ENCODE measurements at places on chromosomes 7 and 10.

DNA sequence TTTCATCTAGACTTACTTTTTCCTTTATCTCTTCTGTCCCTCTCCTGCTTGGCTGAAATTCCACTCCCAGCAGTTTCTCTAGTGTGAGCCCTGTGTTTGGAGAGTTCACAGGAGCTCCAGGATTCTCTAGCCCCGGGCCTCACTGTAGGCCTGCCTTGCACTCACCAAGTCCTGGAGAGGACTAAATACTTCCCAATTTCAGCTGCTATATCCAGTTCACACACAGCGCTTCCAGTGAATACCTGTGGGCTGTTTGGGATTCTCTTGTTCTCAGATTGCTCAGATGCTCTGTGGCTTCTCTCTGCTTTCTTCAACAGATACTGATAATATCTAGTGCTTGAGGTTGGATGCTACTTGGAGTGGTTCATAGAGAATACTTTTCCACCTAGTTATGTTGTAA, 46.0 kb downstream of the MINPP1 start:
- no peak for DNase-seq

GRCh38 chr10:1782841-1783240, 45.5 kb upstream of the ADARB2 start:
- no peak for DNase-seq

DNA sequence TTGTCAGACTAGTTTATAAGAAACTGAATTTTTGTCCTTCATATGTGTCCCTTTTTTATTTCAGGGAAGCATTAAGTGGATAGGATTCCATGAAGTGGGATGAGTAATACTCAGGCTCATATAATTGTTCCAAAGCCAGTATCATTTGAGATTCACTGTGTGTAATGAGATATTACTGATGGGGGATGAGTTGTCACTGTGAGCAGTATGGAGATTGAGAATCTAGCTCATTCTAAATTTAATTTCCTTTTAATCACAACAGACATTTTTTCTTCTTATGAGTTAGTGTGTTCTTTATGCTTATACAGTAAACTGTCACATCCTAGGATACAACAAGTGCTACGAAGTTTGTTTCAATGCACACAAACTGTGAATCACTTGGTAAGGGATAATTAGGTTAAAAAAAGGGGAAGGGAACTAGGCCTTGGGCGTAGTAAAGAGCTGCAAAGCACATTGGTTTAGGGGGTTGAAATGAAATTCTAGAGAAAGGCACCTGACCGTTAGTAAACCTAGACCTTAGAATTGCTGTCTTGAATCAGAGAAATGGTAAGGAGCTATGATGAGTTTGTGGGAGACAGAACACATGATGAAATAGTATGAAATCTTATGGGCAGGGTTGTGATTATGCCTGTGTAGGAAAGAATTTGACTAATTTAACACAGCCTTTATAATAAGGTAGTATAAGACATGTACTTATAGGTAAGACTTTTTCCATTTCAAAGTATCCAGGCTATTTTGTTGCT, 153.4 kb downstream of the MLLT10 start:
- DNase-seq: no peak

GRCh38 chr7:130845581-130846085, 111.6 kb upstream of the KLF14 start:
- no peak for DNase-seq

DNA sequence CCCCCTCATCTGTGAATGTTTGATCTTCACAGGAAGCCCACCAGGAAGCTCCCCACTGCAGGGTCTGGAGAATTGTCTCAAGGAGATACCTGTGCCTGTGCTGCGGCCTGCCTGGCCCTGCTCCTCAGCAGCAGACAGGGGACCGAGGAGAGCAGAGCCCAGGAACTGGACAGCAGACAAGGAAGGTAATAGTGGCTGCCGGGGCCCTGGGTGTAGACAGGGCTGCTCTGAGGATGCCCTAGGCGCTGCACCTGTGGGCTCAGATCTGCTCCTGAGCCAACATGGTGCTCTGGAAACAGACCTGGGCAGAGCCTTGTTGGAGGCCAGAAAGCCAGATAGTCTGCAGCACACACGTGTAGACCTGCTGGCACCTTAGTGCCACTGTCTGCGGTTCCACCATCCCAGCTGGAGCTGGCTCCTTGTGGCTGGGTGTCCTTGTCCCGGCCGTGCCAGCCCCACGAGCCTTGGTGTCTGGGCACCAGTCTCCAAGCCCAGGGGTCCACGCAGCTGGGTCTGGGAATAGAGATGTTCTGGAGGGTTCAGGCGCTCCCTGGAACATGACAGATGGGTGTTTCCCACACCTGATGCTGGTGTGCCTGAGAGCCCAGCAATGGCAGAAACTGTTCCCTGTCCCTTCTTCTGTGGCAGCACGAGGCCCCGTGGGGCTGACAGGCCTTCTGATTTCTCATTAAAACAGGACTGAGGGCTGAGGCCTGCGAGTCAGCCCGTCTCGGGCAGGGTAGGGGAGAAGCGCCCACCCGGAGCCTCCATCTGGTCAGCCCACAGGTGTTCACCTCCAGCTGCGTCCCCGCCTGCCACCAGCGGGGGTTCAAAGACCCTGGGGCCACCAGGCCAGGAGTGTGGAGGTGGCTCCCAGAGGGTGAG, 44.7 kb downstream of the ZNF467 start:
- DNase-seq: peak; percentile 69

- no peak for DNase-seq
Observed at GRCh38 chr7:95632609-95633008, 36.3 kb upstream of the PDK4 start.

DNA sequence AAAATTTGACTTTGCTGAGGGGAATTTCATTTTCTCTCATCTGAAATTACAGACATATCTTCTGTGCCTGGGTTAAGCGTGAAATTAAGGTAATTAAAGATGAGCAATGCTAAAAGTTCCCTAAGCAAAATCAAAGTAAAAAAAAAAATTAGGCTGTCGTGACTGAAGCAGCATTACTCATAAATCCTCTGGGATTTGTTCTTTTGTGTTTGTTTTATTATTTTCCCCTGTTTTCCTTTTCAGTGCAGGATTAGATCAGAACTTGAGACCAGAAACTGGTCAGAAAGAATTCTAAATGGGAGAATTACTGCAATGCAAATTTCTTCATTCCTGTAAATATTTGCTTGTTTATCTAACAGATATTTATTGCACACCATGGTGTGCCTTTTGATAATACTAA, 141.4 kb upstream of the BET1 start:
- no peak for DNase-seq

- DNase-seq: no peak
Observed at GRCh38 chr7:92652536-92652935, 62.3 kb upstream of the FAM133B start.

DNA sequence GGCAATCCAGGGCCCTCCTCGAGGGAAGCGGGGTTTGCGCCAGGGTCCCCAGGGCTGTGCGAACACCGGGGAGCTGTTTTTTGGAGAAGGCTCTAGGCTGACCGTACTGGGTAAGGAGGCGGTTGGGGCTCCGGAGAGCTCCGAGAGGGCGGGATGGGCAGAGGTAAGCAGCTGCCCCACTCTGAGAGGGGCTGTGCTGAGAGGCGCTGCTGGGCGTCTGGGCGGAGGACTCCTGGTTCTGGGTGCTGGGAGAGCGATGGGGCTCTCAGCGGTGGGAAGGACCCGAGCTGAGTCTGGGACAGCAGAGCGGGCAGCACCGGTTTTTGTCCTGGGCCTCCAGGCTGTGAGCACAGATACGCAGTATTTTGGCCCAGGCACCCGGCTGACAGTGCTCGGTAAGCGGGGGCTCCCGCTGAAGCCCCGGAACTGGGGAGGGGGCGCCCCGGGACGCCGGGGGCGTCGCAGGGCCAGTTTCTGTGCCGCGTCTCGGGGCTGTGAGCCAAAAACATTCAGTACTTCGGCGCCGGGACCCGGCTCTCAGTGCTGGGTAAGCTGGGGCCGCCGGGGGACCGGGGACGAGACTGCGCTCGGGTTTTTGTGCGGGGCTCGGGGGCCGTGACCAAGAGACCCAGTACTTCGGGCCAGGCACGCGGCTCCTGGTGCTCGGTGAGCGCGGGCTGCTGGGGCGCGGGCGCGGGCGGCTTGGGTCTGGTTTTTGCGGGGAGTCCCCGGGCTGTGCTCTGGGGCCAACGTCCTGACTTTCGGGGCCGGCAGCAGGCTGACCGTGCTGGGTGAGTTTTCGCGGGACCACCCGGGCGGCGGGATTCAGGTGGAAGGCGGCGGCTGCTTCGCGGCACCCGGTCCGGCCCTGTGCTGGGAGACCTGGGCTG, 26.0 kb downstream of the PRSS2 start:
- DNase-seq: peak; percentile 69

DNA sequence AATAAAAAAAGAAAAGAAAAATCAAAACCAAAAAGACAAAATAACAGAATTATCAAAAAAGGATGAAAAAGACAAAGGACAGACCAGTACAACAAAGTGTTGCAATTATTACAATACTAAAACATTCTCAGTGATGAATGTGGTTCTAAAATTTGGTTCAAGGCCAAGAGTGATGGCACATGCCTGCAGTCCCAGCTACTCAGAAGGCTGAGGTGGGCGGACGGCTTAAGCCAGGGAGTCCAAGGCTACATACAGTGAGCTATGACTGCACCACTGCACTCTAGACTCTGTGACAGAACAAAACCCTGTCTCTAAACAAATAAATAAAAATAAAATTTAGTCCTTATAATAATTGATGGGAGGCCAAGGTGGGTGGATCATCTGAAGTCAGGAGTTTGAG, 14.5 kb downstream of the BAZ1B start:
- no peak for DNase-seq

DNA sequence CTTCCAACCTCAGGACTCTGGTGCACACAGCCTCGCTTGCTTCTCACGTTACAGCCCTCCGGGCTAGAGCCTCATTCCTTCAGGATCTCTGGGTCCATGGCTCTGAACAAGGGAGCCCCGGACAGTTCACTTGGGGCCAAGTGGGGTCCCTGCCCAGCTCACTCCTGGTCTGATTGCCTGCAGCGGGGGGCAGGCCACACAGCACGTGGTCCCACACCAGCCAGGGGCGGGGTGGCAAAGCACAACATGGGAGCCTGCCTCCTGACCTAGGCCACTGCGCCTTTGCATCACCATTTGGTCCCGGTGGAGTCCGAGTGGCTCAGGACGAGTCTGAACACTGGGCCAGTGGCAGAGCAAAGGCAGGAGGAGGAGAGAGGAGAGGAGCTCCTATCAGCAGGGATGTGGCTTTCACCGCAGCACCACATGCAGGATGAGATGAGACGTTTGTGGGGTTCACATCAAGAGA, 13.4 kb upstream of the CRYGN start:
- DNase-seq: peak; percentile 50

GRCh38 chr10:91190876-91191583, 29.4 kb upstream of the PCGF5 start:
- DNase-seq: no peak

DNA sequence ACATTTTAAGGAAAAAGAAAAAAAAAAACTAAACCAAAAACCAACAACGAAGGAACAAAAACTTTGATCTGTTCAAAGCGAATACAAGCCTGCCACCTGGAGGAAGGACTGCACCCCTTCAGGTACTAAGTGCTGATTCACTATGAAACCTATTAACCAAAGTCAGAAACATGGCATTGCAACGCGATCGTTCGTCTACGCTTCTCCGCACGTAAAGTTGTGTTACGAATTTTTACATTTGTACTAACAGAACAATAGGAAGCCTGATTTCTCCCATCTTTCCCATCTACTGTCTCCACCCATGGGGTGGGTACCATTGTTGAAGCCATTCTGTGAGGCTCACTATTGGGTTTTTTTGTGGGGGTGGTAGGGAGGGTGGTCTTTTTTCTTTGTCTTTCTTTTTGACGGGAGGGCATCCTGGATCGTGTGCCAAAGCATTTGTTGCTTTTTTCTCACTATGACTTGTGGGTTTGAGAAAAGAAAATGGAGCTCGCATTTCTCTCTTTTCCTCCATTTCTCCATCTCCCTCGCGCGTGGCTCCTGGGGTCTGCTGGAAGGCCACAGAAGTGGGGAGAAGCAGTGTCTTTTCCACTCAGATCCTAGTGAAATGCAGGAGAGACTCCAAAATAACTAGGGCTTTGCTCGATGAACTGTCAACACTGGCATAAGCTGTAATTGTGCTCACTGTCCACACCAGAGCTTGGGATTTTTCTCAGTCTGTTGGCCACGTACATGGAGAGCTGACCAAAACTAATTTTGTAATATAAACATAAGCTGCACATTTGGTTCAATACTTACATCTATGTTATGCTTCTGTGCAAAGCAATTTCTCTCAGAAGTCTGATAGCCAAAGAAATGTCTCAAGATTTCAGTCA, 100.9 kb upstream of the YAE1 start:
- DNase-seq: no peak

- no peak for DNase-seq
Observed at GRCh38 chr7:52695973-52696595, 339.3 kb upstream of the POM121L12 start.

DNA sequence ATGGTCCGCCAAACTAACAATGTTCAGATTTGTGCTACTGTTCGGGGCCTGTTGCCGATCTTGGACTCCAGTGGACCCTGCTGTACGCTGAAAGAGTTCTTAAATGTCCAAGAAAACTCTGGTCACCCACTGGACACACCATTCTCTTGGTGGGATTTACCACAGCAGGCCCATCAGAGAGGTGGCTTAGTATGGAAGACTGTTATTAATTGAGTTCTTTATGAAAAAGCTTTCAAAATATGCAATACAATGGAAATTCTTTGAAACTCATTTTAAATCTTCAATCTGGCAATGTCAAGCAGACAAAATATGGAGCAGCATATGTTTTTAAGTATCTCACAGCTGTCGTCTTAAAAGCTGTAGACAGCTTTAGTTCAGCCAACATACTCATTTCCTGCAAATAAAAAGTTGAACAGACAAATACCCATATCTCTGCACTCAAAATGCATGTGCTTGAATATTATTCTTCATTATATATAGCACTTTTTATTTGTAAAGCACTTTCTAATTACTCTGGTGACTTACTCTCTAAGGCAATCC, 37.4 kb upstream of the GRM8 start:
- DNase-seq: no peak

DNA sequence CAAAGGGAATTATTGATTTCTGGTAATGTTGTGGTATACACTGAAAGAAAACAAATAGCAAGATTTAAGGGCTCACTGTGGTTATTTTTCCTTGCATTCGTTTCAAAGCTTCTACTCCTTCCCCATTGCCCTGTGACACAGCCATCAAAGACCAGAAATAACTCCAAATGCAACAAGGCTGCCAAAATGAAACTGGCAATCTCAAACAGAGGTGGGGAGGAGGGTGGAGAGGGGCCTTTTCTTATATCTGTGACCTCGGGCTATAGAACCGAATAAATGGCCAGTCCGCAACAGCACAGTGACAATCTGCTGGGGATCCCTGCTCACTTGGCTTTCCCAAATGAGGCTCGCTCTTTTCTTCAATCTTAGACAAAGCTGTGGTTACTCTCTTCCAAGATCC, 17.4 kb upstream of the SPOCK2 start:
- no peak for DNase-seq

- no peak for DNase-seq
Observed at GRCh38 chr10:60237977-60238758, 151.5 kb downstream of the ANK3 start.

- DNase-seq: no peak
Observed at GRCh38 chr7:26532471-26532870, 240.8 kb downstream of the SNX10 start.

DNA sequence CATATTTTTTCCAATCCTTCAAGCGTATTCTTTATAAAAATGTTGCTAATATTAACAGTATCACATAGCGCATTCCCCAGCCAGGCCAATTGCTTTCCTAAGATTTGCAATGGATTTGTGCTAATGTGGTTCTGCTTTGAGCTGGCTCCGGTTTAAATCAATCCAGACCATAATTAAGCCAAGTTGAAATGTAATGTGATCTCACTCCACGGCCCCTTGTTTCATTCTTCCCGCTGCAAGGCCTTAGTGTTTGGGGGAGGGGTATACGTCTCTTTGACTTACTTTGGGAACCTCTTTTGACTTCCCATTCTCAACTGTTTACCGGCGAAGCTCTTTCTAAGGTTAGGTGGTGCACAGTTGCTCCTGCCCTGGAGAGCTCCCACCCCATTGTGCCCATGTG, 86.4 kb downstream of the PRPF18 start:
- no peak for DNase-seq

Measured in coronary artery (tissue), 2 donors.